ENCODE measurements at places on chromosomes 3 and 15.
A peak's percentile ranks its signal among the peaks of the same experiment; 100 is the strongest.

DNA sequence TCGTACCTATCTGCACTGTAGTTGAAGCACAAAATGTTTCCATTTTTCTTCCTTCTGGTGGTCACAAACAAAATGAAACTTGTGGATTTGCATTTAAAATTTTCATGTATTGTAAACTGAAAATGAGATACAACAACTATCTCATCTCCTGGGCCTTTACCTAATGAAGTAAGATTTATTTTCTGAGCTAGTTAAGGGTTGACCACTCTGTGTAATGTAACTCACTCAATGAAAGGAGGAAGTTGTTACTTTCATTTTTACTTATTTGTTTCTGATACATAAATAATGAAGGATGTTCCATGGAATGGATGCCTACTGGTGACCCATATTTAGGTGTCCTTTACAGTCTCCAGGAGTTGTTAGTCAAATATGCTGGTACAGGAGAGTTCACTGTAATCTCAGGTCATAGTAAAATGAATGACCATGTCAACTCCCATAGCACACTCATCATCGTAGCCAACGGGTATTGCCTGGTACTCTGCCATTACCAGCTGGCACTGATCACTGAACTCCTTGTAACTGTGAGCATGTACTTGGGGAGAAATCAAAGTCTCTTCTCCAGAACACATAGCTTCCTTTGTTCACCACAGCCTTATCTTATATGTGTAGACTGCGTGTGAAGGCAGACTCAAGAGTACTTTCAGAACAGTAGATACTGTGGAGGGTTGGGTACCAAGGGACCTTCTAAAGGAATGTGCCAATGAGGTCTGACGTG, 474.2 kb upstream of the ROBO2 start:
- DNase-seq: no peak

DNA sequence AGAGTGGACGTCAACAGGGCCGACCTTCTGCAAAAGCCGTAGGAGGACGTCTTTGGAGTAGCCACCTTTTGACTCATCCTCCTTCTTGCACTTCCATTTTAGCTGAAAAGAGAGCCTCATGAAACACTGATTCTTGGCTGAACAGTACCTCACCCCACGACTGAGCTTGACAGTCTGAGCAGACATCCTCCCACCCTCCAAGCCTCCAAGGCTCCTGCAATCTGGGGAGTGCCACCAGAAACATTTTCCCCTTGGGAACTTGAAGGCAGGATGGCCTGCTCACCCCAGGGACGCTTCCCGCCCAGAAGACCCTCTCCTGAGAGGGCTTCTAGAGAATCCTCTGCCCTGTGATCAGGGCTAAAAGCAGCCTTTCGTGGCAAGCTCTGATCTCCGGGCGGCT, 5.2 kb downstream of the C15orf62 start:
- no peak for DNase-seq

- no peak for DNase-seq
These were observed 75.6 kb downstream of the GMNC start for GRCh38 chr3:190786898-190787297.

DNA sequence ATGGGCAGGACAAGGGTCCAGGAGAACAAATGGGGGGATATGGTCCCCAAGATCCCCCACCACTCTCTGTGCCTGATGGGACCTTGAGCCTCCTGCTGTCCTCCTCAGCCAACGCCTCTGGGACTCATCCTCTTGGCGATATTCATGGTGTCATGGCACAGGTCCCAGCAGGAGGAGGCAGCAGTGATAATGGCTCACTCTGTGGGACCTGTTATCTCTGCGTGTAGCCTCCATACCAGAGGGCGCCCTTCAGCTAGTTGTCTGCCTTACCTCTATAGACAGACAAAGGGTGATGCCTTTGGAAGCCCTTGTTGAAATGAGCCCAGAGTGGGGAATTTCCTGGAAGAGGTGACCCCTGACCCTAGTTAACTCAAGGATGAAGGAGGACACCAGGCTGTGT, 7.4 kb downstream of the ZBTB47 start:
- DNase-seq: no peak

DNA sequence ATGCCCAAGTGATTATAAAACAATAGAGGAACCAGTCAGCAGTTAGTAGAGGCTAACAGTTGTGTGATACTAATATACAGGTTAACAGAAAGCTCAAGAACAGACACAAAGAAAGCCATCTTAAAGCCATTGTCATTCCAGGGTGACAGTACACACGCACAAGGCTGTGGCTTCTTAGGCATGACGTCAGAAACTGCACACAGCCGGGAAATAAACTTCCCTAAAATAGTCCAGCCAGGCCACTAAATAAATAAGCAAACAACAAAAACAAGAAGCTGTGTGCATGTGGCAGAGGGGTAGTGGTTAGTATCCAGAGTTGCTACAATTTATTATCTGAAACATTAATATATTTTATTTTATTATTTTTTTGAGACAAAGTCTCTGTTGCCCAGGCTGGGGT, 49.8 kb downstream of the PPCDC start:
- DNase-seq: no peak

DNA sequence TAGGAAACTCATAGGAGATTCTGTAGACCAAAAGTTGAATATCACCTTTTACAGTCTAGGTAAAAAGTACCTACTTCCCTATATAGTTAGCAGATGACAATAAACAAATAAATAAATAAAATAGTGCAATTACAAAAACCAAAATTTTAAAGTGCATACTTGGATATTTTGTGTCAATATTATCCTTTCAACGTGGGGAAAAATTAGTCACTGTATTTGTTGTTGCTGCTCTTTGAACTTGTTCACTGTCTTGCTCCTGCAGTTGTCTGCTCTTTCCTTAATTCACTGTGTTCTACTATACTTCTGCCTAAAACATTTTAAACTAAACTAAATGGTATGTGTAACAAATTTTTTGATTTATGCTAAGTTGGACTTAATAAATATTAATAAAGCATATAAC, 889.0 kb downstream of the ROBO1 start:
- no peak for DNase-seq

DNA sequence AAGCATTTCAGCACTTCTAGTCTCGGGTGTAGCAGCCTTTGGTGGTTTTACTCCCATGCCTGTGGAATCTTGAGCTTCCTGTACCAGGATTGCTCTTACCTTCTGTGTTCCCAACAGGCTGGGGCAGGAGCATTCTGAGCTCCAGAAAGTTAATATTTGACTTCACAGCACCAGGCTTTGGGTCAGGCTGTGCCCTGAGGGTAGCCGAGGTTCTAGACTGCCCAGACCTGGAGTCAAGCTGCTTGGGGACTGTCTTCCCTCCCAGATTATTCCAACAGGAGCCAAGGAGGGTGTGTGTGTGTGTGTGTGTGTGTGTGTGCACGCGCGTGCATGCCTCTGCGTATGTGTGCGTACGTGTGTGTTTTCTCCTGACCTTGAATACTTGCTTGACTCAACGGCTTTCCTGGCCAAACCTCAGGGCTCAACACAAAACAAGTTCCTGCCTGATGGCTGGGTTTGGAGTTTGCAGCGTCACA, 94.8 kb downstream of the FLNB start:
- no peak for DNase-seq

DNA sequence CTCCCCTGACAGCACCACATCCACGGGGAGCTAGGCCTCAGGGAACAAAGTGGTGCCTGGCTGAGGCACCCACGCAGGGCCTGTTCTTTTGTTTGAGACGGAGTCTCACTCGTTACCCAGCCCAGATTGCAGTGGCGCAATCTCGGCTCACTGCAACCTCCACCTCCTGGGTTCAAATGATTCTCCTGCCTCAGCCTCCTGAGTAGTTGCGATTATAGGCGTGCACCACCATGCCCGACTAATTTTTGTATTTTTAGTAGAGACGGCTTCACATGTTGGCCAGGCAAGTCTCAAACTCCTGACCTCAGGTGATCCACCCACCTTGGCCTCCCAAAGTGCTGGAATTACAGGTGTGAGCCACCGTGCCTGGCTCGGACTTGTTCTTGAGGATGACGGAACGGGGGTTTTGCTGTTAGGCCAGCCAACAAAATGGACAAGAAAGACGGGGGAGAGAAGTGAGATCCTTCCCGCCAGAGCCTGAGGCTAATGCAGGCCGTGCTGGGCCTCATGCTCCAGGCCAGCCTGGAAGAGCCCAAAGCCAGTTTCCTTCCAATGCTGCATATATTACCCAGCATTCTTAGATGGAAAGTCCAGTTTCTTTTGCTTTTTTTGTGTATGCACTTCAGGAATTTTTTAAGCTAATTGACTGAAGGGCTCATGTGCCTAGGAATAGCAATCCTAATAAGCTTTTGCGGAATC, 28.1 kb upstream of the FURIN start:
- DNase-seq: no peak

DNA sequence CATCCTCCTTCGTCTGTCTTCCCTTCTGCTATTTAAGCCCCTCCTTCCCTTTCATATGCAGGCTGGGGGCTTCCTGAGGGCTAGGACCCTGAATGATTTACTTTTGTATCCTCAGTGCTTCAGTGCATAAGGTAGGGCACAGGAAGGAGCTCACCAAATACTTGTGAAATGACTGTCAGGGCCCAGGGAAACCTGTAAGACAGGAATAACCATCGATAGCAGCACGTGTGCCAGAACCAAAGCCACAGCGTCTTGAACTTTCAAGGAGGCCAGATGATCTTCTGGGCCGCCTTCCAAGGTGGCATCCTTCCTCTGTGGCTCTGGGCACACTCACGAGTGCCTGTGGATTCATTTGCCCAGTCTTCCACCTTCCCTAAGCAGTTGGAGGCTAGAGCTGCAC, 3.9 kb downstream of the TMED3 start:
- no peak for DNase-seq

DNA sequence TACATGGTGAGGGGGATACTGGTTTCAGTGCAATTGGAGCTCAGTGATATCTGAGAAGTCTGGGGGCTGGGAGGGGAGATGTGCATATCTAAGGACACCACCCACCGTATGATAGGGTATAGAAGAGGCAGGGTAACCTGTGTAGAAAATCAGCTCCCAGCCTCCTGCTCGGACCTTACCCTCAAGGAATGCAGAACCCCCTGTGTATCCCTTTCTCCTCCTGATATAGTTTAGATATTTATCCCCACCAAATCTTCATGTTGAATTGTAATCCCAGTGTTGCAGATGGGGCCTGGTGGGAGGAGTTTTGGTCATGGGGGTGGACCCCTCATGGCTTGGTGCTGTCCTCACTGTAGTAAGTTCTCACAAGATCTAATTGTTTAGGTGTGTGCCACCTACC, 48.2 kb upstream of the GATA2 start:
- DNase-seq: no peak

DNA sequence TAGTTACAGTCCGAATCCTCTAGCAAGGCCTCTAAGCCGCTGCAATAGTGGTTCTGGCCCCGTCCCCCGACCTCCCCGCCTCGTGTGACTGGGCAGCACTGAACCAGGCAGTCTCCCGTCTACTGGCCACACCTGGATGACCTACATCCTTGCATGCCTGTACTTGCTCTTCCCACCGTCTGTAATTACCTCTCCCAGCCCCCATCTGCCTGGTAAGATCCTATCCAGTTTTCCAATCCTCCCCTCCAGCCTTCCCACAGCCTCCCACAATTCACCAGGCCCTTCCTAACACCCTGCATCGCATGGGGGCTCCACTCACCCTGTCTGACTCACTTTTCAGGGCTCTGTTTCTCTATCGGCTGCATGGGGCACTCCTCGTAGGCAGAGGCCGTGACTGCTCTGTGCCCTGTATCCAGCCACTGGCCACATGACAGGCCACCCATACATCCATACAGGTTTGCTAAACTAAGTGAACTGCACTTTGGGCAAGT, 32.8 kb downstream of the XXYLT1 start:
- peak; percentile 40 for DNase-seq

- DNase-seq: no peak
These were observed 52.4 kb downstream of the TRIM69 start for GRCh38 chr15:44788748-44789147.

- DNase-seq: no peak
These were observed 84.3 kb downstream of the RAB11A start for GRCh38 chr15:65953622-65954021.

GRCh38 chr3:17399586-17399985, 342.8 kb downstream of the TBC1D5 start:
- no peak for DNase-seq

Measured in tibial artery (tissue), 4 donors.